Caudate nucleus (tissue), 63 donors: ENCODE measurements at places on chromosomes 5 and 9.

DNA sequence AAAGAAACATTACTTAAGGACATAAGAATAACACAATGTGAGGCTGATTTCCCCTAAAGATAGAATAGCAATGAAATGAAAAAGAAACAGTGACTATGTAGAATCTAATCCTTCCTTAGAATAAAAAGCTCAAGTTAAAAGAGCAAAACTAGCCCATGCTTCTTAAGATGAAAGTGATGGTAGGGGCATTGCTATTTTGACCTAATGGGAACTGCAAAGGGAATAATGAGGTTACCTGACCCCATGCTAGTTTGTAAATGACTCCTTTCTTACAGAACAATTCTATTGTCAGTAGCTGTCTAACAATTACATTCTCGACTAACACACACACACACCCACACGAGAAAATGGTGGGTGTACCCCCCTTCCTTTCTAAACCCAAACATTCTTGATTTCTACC is 575.8 kb downstream of the CSNK1G3 start:
- no peak for DNase-seq

DNA sequence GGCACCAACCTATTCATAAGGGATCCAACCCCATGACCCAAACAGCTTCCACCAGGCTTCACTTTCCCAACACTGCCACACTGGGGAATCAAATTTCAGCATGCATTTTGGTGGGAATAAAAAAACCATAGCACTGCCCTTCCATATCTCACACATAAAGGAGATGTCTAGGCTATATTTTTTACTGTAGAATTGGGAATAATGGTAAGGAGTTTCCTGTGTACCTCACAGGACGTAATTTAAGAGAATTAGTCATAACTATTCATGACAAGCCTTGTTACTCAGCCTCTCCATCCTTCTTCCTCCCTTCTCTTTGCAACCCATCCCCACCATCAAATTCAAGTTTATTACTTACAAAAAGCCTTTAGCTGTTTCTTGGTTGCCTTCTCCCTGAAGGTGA is 352.1 kb downstream of the MLLT3 start:
- no peak for DNase-seq

- DNase-seq: no peak
Measured at GRCh38 chr5:95102080-95102479, 182.8 kb downstream of the MCTP1 start.

GRCh38 chr9:36873247-36873875 is 160.7 kb downstream of the PAX5 start:
- DNase-seq: peak; percentile 21

GRCh38 chr5:89071101-89071940 is 188.3 kb upstream of the MEF2C start:
- DNase-seq: no peak

GRCh38 chr9:73081979-73082657 is 69.5 kb upstream of the ANXA1 start:
- DNase-seq: no peak

DNA sequence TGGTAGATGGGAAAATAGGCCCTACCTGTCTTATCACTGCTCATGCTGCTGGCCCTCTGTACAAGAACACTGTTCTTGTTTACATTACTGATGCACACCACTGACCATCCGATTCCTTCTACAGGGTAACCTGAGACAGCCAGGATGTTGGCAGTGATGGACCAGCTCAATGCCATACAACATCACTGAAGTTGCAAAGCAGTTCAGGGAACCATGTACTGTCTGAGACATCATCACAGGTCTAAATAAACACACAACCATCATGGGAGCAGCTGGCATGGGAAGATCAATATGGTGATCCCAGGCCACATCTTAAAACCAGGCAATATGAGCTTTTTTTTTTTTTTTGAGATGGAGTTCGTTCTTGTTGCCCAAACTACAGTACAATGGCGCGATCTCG is 59.0 kb downstream of the IARS1 start:
- DNase-seq: no peak

GRCh38 chr9:96158909-96159575 is 142.9 kb downstream of the HSD17B3 start:
- DNase-seq: no peak

- no peak for DNase-seq
Measured at GRCh38 chr5:154315756-154316155, 125.2 kb downstream of the GALNT10 start.

DNA sequence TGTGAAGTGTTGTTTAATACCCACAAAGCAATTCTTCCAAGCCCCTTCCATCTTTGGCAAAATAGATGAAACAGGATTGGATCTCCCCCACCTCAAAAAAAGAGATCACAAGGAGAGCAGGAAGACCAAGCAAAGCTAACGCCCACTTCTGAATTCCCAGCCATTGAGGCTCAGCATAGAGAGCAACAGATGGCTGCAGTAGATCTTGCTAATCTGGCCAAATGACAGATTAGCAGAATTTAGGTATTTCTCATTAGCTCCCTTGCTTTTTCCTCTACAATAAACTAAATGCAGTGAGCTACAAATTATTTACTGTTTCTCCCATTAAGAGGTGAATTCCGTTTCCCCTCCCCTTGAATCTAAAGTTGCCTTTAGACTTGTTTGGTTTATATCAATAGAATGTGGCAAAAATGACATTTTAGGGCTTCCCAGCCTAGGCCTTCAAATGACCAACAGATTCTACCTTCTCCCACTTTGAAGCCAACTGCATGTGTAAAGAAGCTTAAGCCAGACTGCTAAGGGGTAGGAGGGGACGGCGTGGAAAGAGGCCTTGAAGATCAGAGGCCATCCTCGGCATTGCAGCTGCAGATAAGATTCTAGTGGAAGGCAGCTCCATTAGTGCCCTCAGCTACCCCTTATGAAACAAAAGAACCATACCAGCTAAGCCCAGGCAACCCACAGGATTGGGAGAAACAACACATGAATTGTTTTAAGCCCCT is 56.8 kb upstream of the CPEB4 start:
- no peak for DNase-seq
